ENCODE measurements at places on chromosomes 1 and 21.
A peak's percentile ranks its signal among the peaks of the same experiment; 100 is the strongest.

- DNase-seq = no peak
Measured at GRCh38 chr1:41615316-41615715, 130.8 kb upstream of the EDN2 start.

DNA sequence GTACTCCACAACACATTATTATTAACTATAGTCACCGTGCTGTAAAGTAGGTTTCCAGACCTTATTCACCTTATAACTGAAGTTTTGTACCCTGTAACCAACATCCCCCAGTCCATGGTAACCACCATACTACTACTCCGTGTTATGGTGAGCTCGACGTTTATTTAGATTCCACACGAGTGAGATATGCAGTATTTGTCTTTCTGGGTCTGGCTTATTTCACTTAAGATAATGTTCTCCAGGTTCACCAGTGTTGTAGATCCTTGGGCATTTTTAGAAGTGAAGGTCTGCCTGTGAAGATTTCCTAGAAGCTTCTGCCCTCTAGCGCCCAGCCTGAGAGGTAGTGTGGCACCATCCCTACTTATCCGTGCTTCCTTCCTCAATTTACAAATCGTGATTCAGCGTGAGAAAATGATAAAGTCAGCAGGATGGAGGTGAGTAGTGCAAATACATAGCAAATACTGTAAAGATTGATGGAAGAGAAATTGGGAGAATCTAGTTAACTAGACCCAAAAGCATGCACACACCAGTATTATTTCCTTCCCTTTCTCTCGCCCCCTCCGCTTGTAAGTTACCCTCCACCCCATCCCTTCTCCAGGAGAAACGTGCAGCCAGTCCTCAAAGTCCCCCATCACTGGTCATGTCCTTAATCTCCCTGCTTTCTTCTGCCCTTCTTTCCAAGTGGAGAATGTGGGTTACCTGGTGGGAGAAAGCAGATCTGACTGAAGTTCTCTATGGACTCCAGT lies 36.0 kb upstream of the DISC1 start:
- DNase-seq = peak; percentile 46

GRCh38 chr21:20902998-20903397 lies 95.2 kb upstream of the NCAM2 start:
- DNase-seq = no peak

GRCh38 chr1:225746361-225747179 lies 31.1 kb upstream of the SRP9 start:
- DNase-seq = peak; percentile 86

DNA sequence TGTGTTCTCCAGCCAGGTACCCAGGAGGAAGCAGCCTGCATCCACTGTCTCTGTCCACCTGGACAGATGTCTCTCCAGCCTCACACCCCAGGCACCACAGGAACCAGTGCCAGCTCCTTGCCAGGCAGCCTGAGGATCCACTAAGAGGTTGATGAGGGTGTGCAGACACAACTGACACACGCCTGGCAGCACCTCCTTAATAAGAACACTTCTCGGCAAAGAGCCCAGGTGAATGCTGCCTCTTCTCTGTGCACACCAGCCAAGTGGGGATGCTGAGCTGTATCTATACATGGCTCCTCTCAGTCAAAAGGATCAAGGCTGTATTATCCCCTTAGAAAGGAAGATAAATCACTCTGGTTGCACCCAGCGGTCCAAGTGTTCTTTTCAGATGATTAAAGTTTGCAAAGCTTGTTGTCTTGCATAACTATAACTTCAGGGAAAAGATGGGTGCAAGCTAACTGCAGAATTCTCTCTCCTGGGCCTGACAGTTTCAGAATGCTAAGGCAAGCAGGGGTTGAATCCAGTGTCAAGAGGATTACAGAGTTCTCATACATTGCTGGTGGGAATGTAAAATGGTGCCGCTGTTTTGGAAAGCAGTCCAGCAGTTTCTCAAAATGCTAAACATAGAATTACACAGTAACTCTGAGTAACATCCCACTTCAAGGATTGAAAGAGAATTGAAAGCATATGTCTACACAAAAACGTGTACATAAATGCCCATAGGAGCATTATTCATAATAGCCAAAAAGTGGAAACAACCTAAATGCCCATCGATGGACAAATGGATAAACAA lies 3.7 kb upstream of the CAPN8 start:
- no peak for DNase-seq

DNA sequence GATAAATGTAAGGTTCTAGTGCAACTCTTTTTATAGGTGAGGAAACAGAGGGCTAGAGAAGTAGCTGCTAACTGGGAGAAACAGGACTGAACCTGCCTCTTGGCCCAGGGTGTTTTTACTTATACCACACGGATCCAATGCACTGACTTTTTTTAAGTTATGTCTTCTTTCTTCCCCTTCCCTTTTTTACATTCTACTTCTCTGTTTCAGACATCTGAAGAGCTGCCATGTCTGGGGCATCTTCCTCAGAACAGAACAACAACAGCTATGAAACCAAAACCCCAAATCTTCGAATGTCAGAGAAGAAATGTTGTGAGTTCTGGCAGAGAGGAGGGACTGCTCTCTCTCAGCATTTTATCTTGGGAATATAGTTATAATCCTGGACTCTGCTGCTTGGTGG lies 1.4 kb downstream of the PFKFB2 start:
- no peak for DNase-seq

- DNase-seq = no peak
Measured at GRCh38 chr1:91727763-91728162, 158.2 kb downstream of the TGFBR3 start.

GRCh38 chr1:41875487-41875886 lies 43.2 kb downstream of the HIVEP3 start:
- DNase-seq = no peak

DNA sequence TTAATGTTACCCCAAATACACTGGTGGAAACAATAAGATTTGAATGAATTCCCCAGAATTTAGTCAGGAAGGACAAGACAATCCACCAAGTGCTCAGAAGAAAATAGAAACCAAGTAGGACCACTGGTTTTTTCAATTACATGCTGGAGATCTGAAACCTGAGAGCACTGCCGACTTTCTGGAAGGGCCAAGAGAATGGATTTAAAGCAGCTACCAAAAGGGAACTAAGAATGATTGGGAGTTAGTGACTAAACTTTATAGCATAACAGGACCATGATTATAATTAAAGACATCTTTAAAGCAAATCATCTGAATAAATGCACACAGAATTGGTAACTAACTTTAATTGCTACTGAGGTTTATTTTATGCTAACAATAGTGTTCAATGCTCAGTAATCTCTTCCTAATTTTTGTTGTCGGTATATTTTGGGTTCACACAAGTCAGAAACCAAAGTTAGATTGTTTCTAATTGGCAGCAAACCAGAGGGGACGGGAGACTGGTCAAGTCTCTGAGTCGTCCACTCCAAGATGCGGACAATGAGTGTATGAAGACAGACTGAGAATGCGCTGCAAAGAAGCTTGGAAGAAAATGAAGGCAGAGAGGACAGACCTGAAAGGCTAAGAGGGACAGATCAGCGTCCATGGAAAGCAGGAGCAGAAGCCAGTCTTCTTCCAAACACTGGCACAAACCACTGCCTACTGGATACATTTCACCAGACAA lies 2.3 kb upstream of the RGS13 start:
- no peak for DNase-seq

GRCh38 chr1:111605576-111605975 lies 14.0 kb upstream of the RAP1A start:
- peak; percentile 50 for DNase-seq

DNA sequence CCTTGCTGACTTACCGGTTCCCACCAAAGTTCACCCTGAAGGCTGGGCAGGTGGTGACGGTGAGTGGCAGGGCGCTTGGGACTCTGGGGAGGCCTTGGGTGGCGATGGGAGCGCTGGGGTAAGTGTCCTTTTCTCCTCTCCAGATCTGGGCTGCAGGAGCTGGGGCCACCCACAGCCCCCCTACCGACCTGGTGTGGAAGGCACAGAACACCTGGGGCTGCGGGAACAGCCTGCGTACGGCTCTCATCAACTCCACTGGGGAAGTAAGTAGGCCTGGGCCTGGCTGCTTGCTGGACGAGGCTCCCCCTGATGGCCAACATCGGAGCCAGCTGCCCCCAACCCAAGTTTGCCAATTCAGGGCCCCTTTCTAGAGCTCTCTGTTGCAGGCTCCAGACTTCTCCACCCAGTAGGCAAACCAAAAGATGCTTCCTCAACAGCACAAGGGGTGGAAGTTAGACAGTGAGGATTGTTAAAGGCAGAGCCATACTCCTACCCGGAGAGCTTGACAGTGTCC lies 16.4 kb upstream of the SEMA4A start:
- no peak for DNase-seq

- no peak for DNase-seq
Measured at GRCh38 chr1:201590474-201590873, 51.5 kb downstream of the NAV1 start.

- peak; percentile 21 for DNase-seq
Measured at GRCh38 chr1:160618763-160619274, 28.0 kb downstream of the SLAMF1 start.

DNA sequence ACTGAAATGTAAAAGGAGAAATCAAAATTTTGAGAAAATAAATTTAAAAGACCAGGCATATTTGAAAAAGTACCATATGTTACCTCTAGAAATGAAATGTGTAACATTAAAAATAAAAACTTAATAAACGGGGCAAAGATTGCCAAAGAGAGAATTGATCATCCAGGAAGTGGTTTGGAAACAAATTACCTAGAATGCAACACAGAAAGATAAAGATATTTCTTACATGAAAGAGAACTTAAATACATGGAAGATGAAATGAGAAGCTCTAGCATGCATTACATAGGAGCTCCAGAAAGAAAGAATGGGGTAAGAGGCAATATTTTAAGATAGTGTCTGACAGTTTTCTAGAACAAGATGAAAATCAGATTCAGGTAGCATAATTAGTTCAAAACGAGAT lies 235.9 kb upstream of the IRF2BP2 start:
- DNase-seq = no peak

GRCh38 chr1:67605209-67605780 lies 79.7 kb upstream of the GADD45A start:
- no peak for DNase-seq

DNA sequence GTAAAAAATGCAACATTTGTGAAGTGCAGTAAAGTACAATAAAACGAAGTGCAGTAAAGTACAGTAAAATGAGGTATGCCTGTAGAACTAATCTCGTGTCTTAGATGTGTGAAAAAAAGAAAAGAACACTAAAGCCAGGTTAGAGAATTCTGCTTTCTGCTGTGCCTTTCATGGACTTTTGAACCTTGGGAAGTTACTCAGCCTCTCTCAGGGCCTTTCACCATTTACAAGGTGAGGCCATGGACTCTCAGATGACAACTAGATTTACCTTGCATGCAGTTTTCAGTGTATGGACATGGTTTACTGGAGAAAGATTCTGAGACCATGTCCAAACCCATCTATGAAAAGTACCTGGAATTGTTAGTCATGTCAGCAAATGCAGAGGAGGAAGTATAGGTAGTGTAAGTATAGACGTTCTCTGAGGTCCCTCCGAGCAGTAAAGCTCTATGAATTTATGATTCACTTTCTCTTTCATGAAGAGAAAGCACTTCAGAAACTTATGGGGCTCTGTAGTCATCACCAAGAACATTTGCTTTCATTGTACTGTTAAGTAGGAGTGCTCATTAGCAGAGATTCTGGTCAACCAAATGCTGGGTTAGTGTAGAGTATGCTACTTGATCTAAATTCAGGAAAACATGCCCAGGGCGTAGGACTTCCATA lies 143.1 kb downstream of the CACNA1E start:
- DNase-seq = no peak

DNA sequence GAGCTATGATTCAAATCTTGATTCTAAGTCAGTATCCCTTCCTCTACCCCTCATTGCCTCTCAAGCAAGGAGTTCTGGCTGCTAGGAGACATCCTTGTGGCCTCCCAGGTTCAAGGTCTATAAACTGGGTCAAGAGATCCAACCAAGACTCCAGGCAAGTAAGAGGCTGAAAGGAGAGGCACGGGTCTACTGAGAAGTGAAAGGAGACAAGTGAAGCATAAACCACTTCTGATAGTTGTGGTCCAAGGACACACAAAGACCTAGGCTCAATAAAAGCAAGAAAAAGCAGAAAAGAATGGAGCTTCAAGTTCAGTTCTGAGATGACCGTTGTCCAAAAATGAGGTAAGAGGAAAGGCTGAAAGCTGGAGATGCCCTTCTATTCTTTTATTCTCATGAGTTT lies 17.8 kb upstream of the PPP2R5A start:
- no peak for DNase-seq

DNA sequence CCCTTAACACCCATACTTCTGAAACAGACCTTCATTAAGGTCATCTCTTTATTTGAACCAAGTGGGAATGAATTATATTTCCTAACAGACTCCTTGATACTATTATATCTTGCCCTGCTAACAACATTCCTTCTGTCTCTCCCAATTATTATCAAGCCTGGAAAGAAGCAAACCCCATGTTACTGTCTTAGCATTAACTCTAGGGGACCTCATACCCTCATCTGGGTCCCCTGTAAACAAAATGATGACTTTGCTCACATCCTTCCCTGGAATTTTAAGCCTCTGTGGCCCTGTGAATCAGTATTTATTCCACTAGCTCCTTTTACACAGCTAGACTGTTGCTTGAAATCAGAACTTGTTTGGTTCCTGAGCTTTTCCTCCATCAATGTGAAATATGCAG lies 38.3 kb upstream of the BCL10 start:
- DNase-seq = no peak

DNA sequence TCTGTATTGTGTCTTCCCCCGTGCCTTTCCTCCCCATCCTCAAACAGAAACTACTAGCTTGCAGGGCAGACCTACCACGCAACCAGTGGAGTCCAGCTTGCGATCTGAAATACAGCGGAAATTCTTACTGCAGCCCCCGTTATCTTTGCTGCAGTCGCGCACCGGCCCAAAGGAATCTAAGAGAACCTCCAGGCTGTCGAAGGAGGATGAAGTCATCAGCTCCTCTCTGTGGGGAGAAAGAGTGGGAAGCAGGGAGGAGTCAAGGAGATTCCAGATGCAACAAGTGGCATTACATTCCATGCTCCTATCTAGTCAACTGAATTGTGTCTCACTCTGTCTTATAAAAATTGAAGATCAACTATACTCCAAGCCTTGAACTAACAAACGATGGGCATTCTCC lies 206.9 kb downstream of the ASTN1 start:
- DNase-seq = no peak

GRCh38 chr21:24436236-24436635 lies 1171.0 kb downstream of the MRPL39 start:
- DNase-seq = peak; percentile 20

DNA sequence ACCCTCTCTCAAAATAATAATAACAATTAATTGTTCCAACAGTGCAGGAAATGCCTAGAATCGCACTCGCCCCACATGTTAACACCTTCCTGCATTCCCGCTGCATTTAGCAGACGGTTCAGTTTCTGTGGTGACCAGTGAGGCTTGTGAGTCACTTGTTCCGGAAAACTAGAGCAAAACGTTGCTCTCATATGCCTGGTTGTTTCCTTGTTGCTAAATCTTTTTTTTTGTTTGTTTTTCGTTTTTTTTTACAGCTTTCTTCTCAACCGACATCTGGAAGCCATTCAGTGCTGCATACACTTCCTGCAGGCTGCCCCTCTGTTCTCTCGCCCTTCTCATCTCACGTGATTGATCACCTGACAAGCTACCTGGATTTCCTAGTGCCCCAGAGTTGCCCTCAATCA lies 56.9 kb upstream of the TMPRSS2 start:
- peak; percentile 92 for DNase-seq

Data from H4 (cell line).